ENCODE measurements at places on chromosomes 7 and 10.

GRCh38 chr10:113182154-113182553 lies 232.1 kb downstream of the TCF7L2 start:
- DNase-seq = no peak

DNA sequence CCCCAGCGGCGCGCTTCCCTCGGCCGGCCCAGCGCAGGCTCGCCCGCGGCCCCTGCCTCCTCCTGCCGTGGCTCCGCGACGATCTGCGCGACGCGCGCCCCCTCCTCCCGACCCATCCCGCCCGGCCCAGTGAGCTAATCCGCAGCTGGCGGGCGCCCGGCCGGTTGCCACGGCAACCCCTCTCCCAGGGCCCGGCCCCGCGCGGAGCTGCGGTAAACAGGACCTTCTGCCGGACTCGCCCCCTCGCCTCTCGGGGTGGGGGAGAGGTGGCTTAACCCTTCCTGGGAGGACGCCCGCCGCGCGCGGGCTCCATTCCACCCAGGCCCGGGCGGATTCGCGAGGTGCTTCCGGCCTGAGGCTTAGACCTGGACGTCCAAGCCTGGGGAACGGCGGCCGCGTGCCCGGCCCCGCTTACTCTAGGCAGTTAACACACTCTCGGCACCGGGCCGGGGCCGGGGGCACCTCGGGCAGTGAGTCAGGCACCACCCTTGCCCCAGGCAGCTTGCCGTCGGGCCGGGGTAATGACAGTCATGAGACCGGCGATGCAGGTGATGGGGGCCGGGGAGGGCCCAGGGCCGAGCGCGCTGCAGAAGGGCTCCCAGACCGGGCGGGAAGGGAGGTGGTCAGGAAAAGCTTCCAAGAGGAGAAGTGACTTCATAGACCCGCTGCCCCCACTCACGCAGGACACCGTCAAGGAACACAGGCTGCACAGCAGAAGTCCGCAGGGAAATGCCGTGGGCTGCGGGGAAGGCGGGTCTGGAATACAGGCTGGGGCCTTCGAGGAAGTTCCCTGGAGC lies at the start of gene DENND2A:
Gene DENND2A, minus strand, starts transcription at position 87 of the 797 bp plus-strand sequence. CDS start 38,416 bp downstream, outside the sequence.
- DNase-seq = no peak

GRCh38 chr10:102704915-102705314 lies 9.3 kb downstream of the ARL3 start:
- no peak for DNase-seq

- DNase-seq = no peak
These were observed 335.1 kb upstream of the MBL2 start for GRCh38 chr10:53107711-53108110.

DNA sequence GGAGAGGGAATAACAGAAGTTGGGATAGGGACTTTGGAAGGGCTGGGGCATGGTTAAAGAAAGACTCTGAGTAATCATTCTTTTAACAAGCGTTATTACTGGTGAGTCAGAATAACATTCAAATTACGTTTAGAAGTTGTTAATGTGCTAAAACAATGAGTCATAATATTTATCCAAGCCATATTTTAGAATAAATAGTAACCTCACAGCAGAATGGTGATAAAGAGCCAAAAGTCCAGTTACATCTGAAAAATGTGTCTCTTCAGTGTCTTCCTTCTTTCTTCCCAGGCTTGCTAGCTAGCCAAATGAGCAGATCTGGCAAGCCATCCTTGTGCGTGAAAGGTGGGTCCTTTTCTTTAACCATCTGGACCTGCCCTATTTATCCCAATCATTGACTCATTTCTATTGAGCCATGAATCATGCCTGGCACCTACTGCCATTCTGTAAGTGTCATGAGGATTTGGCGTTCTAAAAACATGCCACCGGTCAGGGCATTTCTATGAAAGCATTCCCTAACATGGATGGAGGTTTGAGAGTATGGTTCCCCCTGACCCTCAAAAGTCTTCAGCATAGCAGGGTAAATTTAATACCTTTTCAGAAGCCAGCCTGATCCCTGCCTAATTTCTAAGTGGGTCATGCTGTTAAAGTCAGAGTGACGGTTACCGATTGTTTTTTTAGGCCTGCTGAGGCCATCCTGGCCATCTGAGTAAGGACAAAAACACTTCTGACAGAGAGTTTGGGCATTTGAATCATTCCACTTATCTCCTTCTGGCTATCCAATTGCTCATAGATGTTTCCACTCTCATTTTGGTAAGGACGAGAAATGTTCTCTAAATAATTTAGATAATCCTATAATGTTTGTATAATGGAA lies 26.9 kb downstream of the MYPN start:
- DNase-seq = no peak

Data from cortex of kidney (tissue), 1 donor.